ENCODE measurements at places on chromosomes 3 and 15.

GRCh38 chr3:100454677-100455076 is 37.7 kb upstream of the TMEM45A start:
- DNase-seq, result no peak

DNA sequence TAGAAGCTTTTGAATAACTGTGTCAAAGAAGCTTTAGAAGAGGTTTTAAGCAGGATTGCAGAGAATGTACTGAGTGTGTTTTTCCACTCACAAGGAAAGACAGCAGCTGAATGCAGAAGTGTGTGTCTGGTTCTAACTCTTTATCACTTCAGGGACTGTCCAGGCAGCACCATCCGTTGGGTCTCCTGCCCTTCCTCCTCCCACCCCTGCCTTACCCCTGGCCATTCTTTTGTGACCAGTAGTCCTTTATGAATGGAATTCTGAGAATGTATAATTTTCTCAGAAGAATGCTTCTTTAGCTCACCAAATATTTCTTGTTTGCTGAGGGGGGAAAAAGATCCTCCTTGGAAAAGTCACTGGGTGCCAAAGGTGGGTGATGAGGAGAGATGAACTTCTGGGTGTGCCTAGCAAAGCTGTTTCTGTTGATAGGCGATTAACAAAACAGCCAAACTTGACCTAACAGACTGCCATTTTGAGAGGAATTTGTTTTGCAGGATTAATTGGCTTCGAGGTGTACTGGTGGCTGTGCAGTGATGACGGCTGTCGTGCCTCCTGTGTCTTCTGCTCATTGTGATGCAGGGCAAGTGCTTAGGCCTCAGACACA is 70.9 kb downstream of the IGF1R start:
- DNase-seq, result no peak

- DNase-seq, result no peak
Measured at GRCh38 chr3:16305111-16305541, 40.1 kb downstream of the OXNAD1 start.

- DNase-seq, result no peak
Measured at GRCh38 chr3:135138776-135139175, 343.7 kb downstream of the EPHB1 start.

DNA sequence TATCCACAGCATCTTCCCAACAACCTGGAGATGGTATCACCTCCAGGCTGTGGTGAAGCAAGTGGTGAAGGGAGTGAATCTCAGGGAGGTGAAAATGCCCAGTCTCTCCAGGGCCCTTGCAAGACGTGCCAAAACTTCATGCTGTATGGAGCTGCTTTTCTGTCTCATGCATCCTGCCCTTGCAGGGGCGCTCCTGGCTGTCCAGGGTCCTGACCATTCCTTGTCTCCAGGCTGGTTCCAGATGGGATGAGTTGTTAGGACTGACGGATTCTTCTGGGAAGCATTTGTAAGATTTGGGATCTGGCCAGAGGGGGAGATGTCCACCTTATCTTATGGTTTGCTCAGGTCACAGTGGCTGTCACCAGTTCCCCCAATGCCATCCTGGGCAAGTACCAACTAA is 15.8 kb downstream of the TGM4 start:
- no peak for DNase-seq

- no peak for DNase-seq
Measured at GRCh38 chr15:42036112-42036905, 15.5 kb upstream of the PLA2G4E start.

- no peak for DNase-seq
Measured at GRCh38 chr15:67240235-67241131, 14.0 kb downstream of the AAGAB start.

GRCh38 chr3:66076861-66077470 is 38.2 kb upstream of the MAGI1 start:
- DNase-seq, result peak; percentile 82

DNA sequence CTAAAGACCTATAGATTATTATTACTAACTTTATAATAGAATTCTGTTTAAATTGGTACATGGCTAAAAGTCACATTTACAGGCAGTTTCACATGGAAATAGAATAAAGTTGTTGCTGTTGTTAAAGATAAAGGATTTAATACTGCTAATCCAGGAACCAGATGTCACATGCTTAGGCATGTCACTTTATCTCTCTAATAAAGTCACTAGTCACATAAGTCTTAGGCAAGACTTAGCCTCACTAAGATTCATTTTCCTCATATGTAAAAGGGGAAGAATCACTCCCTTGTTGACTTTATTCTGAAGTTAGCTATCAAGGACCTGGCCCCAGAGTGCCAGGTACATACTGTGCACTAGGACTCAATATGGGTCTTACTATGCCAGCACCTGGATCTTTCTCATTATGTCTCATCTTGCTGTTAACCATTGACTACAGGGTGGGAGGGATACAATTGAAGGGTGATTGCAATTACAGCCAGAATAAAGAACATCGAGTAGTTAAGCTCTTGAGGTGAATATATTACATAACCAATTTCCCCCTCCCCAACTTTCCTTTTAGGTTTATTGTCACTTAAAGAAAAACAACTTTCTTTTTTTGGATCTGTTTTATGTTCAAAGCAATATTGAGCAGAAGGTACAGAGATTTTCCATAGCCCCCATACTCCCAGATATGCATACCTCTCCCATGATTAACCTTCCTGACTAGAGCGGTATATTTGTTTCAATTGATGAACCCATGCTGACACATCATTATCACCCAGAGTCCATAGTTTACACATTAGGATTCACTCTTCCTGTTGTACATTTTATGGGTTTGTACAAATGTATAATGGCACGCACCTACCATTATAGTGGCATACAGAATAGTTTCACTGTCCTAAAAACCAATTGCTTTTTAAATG is 36.6 kb downstream of the LNP1 start:
- no peak for DNase-seq

- no peak for DNase-seq
Measured at GRCh38 chr15:67520321-67521028, 456 bp upstream of the C15orf61 start.

DNA sequence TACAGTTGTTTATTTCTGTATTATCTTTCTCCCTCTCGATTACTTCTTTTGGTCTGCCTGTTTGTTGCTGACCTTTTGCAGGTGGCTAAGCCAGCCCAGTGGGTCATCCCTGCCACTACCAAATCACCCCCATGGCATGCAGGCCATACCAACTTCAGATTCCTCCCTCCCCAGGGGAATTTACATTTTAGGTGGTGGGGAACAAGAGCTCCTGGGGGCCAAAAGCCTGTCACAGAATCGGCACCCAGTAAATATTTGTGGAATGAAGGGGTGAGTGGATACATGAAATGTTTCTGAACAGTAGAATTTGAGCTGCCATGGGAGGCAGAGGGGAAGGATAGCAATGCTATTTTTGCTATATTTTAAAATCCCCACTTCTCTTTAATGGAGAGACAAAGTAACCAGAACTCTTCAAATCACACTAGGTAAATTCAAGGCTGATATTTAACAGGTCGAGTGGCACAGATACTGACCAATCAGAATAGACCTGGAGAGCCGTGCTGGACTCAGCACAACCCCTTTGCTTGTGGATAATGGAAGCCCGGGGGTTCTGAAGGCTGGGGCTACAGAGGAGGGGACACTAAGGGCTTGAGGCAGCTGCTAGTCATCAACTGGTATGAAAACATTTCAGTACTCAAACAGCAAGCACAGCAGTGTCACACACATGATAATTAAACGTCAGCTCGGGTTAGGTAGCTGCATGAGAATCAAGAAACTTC is 54.3 kb upstream of the SMAD3 start:
- DNase-seq, result no peak

DNA sequence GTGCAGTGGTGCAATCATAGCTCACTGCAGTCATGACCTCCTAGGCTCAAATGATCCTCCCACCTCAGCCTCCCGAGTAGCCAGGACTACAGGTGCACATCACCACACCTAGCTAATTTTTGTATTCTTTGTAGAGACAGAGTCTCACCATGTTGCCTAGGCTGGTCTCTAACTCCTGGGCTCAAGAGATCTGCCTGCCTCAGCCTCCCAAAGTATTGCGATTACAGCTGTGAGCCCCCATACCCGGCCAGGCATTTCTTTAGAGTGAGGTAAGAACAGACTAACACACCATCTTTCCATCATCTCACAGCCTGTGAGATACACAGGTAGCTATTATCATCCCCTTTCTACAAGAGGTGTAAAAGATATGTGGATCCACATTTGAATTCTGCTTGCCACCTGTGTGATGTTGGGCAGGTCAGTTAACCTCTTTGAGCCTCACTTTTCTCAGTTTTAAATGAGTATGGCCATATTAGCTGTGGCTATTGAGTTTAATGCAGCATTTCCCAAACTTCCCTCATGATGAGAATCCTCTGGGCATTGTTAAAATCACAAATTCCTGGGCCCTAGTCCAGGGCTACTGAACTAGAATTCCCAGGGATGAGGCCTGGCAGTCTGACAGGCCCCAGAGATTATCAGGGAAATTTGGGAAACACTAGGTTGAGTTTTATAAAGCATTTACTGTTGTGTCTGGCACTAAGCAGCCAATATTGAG is 46.0 kb downstream of the ANP32A start:
- no peak for DNase-seq

GRCh38 chr3:46670000-46670890 is 23.2 kb downstream of the ALS2CL start:
- DNase-seq, result no peak

DNA sequence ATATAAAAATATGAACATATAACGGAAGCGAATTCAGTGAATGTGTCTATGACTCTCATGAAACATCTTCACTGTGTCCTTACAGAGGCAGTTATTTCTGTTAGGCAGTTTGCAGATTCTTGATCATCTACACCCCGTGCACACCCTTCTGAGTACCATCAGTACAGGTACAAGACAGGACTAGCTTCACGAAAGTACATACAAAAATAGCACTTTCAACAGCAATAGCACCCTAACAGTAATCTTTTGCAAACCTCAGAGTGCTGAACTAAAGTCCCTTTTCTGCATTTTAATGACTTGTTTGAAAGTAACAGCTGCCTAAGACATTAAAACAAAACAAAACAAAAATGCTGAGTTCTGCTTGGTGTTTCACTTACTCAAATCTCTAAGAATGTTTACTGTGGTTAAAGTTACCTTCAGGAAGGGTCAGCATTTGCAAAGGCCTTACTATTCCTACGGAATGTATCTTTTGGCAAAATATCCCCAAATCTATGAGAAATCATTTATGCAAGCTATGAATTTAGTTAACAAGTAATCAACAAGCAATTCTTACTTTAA is 104.1 kb downstream of the CNTN3 start:
- no peak for DNase-seq

GRCh38 chr3:179688850-179689249 is 36.0 kb downstream of the USP13 start:
- DNase-seq, result peak; percentile 17

DNA sequence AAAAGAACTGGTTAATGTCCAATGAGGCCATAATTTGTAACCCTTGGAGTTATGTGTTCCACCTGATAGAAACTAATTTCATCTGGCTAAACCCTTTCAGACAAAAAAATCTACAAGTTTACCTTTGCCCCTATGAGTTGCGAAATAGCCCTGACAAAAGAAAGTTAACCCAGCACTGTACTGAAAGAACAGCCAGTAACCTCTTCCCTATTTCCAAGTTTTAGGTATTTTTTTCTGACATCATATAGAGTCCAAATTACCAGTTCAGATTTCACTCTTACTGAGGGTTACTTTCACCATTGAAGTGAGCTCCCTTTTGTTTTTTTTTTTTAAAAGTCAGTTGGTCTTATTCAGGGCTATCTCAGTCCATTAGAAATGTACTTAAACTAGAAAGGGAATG is 42.8 kb upstream of the PTPRG start:
- DNase-seq, result no peak

DNA sequence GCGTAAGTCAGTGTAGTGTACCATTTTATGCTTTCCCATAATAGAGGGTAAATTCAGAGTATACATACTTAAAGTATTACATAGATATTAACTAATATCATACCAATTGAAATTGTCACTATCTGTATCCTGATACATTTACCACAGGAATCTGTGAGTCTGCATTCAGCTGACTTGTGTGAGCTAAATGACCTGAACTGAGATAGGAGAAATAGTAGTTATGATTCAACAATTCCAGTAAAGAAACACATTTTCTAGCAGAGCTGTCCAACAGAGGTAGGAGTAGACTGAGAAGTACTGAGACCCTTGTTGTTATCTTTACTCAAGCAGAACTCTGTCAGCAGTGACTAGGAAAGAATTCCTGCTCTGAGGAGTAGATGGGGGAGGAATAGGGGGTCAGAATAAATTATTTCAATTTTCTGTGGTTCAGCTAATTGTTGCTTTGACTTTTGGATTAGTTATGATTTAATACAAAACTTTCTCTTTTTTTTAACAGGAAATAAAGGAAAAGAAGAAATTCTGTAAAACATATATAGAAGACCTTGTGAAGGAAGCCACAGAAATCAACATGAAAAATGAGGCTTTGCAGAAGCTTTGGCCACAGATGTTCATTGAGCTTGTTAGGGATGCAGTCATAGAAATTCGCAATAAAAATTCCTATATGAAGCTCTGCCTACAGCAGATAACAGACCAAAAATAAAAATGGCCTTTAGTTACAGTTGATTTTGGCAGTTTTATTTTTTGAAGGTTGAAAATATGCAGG is 66.2 kb upstream of the THSD4 start:
- DNase-seq, result peak; percentile 77

GRCh38 chr3:160951642-160952487 is 153.3 kb downstream of the B3GALNT1 start:
- DNase-seq, result no peak

DNA sequence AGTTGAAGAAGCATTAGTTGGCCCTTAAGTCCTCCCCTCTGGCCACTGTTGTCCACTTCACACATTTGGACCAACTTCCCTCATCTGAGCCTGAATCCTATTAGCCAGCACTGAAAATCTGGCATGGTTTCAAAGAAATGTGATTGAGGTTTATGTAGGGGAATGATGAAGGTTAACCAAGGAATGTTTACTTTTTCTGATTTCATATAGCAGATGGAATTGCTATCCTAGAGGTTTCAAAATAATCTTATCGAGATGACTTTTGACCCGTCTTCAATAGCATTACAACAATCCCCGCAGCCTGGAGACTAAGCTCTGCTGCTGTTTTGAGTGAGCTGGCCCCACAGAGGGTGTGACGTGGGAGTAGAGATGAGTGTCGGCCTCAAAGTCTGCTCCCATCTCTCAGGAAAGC is 200.8 kb upstream of the IL12A start:
- peak; percentile 17 for DNase-seq

GRCh38 chr3:16883057-16883722 is 1.6 kb upstream of the PLCL2 start:
- peak; percentile 83 for DNase-seq

DNA sequence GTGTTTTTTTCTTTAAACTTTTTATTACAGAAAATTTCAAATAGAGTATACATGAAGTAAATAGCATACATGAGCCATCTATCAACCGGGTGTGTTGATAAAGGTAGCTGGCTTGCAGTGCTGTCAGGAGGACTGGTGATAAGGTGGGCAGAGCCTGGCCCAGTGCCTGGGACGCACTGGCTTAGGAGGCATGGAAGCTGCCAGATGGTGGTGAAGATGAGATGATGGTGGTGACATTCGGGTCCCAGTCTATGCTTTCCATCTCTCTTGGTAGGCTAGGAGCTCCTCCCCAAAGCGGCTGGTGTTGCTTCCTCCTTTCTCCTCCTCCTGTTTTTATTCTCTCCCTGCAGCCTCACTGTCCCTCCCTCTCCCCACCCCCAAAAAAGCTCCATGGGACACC is 101.7 kb downstream of the ADCY5 start:
- DNase-seq, result no peak

- DNase-seq, result no peak
Measured at GRCh38 chr3:142946861-142947260, 16.6 kb downstream of the PAQR9 start.

GRCh38 chr3:197183582-197183981 is 114.8 kb downstream of the DLG1 start:
- DNase-seq, result no peak

Data from AG09309 (cell line).